SJSA1 (cell line): ENCODE measurements at places on chromosomes 6 and 20. TPM values are rescaled to one million over a fixed set of nuclear protein-coding genes. Genes with fewer than 3 reads are reported as not detected.
A peak's percentile ranks its signal among the peaks of the same experiment; 100 is the strongest.

GRCh38 chr20:17651129-17651759, 30.8 kb downstream of the RRBP1 start:
- peaks cover 4% of the 10 kb centered on the region; the same call in 1 of the 2 replicates for H3K4me1 ChIP-seq
- no peak for DNase-seq
- H3K27ac ChIP-seq: no peak overlapping the region
- H3K36me3 ChIP-seq: peaks cover 84% of the 10 kb centered on the region
- H3K27me3 ChIP-seq: no peaks in the 10 kb centered on the region

DNA sequence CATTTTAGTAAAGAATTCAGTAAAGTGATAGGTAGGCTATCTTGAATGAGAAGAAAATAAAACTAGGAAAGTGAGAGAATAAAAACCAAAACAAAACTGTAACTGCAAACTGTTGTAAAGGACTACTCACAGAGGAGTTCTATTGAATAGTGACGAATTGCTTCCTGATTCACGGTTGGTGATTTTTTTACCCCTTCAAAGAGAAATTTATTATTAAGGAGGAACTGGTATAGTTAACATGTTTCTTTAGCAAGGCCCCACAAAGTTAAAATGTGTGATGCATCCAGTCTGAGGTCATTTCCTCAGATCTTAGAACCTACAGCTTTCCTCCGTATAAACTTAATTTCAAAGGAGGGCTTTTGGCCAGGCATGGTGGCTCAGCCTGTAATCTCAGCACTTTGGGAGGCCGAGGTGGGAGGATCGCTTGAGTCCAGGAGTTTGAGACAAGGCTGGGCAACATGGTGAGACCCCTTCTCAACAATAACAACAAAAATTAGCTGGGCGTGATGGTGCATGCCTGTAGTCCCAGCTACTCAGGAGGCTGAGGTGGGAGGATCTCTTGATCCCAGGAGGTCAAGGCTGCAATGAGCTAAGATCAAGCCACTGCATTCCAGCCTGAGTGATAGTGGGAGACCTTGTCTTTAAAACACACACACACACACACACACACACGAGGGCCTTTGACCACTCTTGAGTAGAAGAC, 8.3 kb downstream of the PRDM1 start:
- no peak overlapping the region for H3K4me3 ChIP-seq
- DNase-seq: no peak
- H3K36me3 ChIP-seq: no peaks in the 10 kb centered on the region
- no peak overlapping the region for H3K27ac ChIP-seq

DNA sequence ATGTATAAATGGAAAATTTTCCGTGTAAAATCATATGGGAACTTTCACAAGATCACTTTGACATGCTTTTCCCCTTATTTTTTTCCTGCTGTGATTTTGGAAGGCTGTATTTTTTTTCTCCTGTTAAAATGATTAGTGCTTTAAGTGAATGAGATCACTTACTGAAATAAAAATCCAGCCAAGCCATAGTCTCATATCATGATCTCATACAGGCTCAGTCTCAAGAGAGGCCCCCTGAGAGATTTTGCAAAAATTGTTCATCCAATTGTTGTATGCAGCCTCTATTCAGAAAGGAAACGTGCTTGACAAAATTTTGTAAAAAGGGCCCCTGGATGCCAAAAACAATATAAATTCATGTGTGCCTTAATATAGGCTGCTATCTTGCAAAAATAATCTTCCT, 528.2 kb downstream of the HDGFL1 start:
- no peaks in the 10 kb centered on the region for H3K36me3 ChIP-seq
- H3K27ac ChIP-seq: no peak overlapping the region
- DNase-seq: no peak
- no peak overlapping the region for H3K4me3 ChIP-seq
- H3K27me3 ChIP-seq: no peaks in the 10 kb centered on the region

DNA sequence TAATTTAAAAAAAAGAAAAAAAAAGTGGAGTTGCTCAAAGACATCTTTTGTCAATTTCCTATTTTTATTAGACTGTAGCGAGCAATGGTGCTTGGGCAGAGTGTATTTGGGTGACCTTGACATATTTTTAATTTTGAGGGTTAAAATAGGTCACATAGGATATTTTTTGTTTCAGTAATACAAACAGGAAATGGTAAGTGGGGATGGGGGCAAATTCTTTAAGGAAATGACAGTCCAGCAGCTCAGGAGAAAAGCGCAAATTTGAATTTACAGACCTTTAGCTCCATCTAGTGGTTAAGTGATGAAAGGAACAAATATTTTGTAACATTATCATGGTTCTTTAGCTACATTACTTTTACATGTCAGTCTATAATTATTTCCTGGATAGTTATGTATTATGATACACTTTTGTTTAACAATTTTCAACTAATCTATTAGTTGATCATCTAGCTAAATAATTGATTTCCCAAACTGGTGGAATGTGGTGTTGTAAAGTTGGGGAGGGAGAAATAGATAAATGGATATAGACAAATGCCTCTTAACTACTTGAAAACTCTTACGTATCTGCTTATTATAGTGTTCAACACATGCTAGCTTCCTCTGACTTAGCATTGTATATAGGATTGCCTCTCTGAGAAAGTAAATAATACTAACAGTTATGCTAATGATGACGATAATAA, 10.0 kb downstream of the CITED2 start:
- no peaks in the 10 kb centered on the region for H3K36me3 ChIP-seq
- 0 out of 2 replicates have a peak, but pooled peaks cover 2% of the 10 kb centered on the region for H3K27me3 ChIP-seq
- peaks cover 10% of the 10 kb centered on the region for H3K4me1 ChIP-seq
- DNase-seq: no peak
- H3K27ac ChIP-seq: no peak overlapping the region
- no peak overlapping the region for H3K4me3 ChIP-seq

DNA sequence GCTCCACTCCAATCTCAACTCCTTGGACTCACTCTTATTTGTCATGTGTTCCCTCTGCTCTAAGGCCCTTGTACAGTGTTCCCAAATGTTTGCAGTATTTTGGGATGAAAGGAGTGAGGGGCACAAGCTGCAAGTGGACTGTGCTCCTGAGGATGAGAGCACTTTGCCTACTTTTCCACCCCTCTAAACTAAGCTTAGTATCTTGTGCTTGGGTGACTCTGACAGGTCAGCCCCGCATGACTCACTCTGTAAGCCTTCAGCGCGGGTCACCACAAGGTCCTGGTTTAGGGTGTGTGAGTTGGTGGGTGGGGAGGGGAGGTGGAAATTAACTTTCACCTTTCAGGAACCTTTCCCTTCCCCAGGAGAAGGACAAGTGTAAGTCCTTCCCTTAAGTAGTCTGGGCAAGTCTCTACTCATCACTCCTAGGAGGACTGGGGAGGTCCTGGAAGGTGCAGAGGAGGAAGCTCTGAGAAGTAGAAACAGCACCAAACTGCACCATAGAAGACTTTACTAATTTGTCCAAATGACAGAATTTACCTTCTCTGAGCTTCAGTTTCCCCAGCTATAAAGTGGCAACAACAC, 68.8 kb upstream of the EPB41L1 start:
- H3K27ac ChIP-seq: no peak overlapping the region
- H3K36me3 ChIP-seq: no peaks in the 10 kb centered on the region
- DNase-seq: peak; percentile 36
- H3K27me3 ChIP-seq: no peaks in the 10 kb centered on the region
- H3K4me3 ChIP-seq: no peak overlapping the region
- H3K4me1 ChIP-seq: peaks cover 30% of the 10 kb centered on the region

GRCh38 chr20:10611357-10611756, 62.4 kb downstream of the JAG1 start:
- H3K27ac ChIP-seq: no peak overlapping the region
- no peaks in the 10 kb centered on the region for H3K27me3 ChIP-seq
- no peak overlapping the region for H3K4me3 ChIP-seq
- DNase-seq: no peak
- H3K36me3 ChIP-seq: no peaks in the 10 kb centered on the region
- peaks cover 10% of the 10 kb centered on the region for H3K4me1 ChIP-seq

DNA sequence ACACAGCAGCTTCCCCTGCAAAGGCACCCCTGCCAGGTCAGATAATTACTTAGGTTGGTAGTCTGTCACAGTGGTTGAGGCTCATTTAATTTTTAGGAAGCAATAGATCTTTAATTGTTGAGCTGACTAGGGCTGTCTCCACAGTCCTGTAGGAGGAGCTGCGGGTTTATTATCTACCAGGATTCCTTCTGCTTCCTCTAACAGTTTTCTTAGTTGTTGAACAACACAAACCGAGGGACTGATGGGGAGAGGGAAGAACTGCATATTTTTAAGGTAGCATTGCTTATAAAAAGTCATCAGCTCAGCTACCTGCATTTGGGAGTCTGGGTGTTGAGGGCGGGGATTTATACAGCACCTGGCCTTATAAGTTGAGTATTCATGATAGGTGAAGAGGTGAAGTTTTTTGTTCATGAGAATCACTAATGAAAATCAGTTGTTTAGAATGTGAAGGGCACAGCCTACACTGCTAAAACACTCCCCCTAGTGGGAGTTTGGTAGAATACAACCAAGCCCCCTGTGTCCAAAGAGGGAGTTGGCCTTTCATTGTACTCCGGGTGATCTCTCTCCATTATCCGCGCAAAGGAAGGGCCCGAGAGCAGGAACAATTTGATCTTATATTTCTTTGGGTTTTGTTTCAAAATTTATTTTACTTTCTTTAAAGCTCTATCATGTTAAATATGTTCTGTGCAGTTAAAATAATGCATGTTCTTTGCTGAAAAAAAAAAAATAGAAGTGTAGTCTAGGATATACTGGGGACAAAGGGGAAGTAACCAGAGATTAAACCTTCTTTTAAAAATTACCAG, 69.6 kb downstream of the SSR1 start:
- no peak overlapping the region for H3K4me3 ChIP-seq
- DNase-seq: no peak

DNA sequence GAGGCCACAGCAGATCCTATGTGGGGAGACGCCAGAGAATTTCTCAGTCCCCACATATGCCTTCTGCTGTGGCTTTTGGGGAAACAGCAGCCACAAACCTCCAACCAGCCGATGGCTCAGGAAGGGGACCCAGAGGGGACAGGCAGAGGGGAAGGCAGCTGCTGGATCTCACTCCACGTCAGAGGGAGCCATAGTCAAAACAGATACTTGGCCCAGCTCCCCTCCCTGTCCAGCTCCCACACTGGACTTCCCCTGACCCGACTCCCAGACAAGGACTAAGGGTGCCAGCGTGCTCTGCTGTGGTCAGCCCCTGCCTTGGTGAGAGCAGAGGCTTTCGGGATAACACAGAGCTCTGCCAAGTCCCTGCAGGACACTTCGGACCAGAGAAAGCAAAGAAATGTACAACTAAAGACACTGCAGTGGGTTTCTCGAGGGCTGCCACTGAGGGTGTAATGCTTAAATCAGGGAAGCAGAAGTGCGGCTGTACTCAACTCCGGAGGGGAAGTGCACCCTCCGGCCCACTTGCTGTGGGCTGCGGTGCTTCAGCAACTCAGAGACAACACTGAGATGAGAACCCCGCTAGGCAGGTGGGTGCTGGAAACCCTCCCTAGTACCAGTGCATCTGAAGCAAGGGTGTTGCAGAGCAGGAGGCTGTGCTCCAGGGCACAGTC, 47.2 kb downstream of the RRBP1 start:
- H3K4me1 ChIP-seq: no peaks in the 10 kb centered on the region
- no peak overlapping the region for H3K4me3 ChIP-seq
- no peak for DNase-seq
- H3K27ac ChIP-seq: no peak overlapping the region
- H3K27me3 ChIP-seq: no peaks in the 10 kb centered on the region
- peaks cover 99% of the 10 kb centered on the region for H3K36me3 ChIP-seq

GRCh38 chr6:106612671-106613416, 16.5 kb downstream of the RTN4IP1 start:
- no peak overlapping the region for H3K4me3 ChIP-seq
- no peaks in the 10 kb centered on the region for H3K36me3 ChIP-seq
- H3K4me1 ChIP-seq: no peaks in the 10 kb centered on the region
- no peak overlapping the region for H3K27ac ChIP-seq

DNA sequence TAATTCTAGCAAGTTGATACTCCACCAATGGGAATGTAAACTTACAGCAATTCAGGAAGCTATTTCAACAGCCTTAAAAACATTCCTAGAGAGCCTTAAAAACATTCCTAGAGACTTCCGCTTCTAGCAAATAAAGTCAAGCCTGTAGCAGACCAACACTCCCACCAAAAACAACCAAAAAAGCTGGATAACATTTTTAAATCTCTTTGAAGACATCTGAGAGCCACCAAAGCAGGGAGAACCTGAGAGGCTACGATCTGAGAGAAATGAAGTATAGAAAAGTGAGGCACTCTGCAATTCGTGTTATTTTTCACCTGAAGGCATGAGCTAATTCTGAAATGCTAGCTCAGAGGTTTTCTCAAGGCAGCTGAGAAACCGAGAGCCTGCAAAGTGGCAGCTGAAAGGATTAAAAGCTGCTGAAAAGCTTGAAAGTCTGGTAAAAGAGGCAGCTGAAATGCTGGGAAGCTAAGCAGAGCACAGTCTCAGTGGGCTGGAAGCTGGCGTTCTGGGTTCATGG, 20.9 kb downstream of the GPR63 start:
- H3K27me3 ChIP-seq: no peaks in the 10 kb centered on the region
- DNase-seq: no peak
- peak overlapping the region; percentile 16; the same call in 1 of the 2 replicates for H3K27ac ChIP-seq
- H3K4me3 ChIP-seq: no peak overlapping the region
- H3K4me1 ChIP-seq: peaks cover 3% of the 10 kb centered on the region; the same call in 1 of the 2 replicates

- H3K27ac ChIP-seq: no peak overlapping the region
- no peak for DNase-seq
- H3K36me3 ChIP-seq: peaks cover 38% of the 10 kb centered on the region
- H3K27me3 ChIP-seq: no peaks in the 10 kb centered on the region
- peaks cover 47% of the 10 kb centered on the region for H3K4me1 ChIP-seq
- no peak overlapping the region for H3K4me3 ChIP-seq
Observed at GRCh38 chr6:71395731-71396409, 107.3 kb downstream of the OGFRL1 start.

- H3K27ac ChIP-seq: no peak overlapping the region
- peaks cover 7% of the 10 kb centered on the region for H3K4me1 ChIP-seq
- DNase-seq: no peak
- no peaks in the 10 kb centered on the region for H3K27me3 ChIP-seq
- H3K36me3 ChIP-seq: peaks cover 4% of the 10 kb centered on the region; the same call in 1 of the 2 replicates
Observed at GRCh38 chr6:129597023-129597713, 112.8 kb downstream of the ARHGAP18 start.

DNA sequence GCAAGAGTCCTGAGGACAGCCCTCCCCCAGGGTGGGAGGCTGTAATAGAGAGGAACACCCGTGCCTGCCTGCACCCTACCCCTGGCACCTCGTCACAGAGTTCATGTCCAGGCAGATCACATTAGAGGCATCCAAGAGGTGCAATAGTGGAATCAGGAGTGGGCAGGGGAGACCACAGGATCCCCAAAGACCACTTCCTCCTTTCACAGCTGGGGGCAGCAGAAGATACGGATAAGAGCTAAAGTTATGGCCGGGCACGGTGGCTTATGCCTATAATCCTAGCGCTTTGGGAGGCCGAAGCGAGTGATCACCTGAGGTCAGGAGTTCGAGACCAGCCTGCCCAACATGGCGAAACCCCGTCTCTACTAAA, 1.5 kb upstream of the CAPN11 start:
- no peak overlapping the region for H3K27ac ChIP-seq
- no peaks in the 10 kb centered on the region for H3K36me3 ChIP-seq
- no peak for DNase-seq
- H3K4me1 ChIP-seq: peaks cover 10% of the 10 kb centered on the region
- no peaks in the 10 kb centered on the region for H3K27me3 ChIP-seq

- peaks cover 17% of the 10 kb centered on the region for H3K4me1 ChIP-seq
- H3K36me3 ChIP-seq: no peaks in the 10 kb centered on the region
- no peak overlapping the region for H3K4me3 ChIP-seq
- H3K27me3 ChIP-seq: no peaks in the 10 kb centered on the region
- H3K27ac ChIP-seq: no peak overlapping the region
Observed at GRCh38 chr6:38307740-38308139, 332.0 kb downstream of the BTBD9 start.

MAP3K4 gene
- 27.1 and 32.9 TPM in 2 replicates for total RNA-seq

GTSF1L gene
- not detected in 2 replicates for total RNA-seq

LGSN gene
- total RNA-seq: not detected in 2 replicates

FABP7 gene
- total RNA-seq: not detected in 2 replicates

PDRG1 gene
- 6.6 and 13.4 TPM in 2 replicates for total RNA-seq

FBXL4 gene
- 7.9 and 9.7 TPM in 2 replicates for total RNA-seq

MCHR2 gene
- total RNA-seq: not detected in 2 replicates

NR2E1 gene
- 0.03 and 0.81 TPM in 2 replicates for total RNA-seq
